ENCODE measurements at places on chromosomes 12 and 14.

- DNase-seq, result peak; percentile 89
These were observed 55.0 kb upstream of the NELL2 start for GRCh38 chr12:44930972-44931600.

DNA sequence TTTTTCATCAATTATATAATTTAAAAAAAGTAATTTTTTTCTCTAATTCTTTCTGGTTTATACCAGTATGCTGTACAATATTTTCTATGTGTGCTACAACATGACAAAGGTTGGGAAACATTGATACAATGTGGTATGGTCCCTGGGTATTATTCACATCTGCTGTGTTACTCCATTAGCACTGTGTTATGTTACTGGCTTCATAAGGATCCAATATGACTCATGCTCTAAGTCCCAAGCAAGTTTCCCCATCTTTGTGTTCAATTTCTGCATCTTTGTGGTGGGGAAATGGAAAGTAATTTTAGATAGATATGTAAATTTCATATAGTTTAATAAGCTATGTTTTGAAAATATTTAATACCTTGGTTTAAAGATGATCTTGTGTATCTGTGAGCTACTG lies 35.8 kb downstream of the FBXO33 start:
- peak; percentile 8 for DNase-seq

DNA sequence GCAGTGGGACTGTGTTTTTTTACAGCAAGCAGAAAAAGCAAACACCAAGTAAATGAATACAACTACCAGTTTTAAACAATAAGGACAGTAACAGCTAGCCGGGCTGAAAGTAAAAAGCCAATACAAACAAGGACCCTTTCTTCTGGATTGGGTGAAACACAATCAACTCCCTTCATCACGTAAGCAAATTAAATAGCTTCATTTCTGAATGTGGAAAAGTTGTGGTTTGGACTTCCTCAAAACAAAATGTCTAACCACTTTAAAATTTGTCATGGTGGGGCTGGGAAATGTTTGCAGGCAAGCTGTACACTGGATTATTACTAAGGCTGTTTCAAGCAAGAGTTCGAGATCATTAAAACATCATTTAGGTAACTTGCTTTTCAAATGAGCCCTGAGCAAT lies 47.4 kb downstream of the TCHP start:
- DNase-seq, result peak; percentile 58

DNA sequence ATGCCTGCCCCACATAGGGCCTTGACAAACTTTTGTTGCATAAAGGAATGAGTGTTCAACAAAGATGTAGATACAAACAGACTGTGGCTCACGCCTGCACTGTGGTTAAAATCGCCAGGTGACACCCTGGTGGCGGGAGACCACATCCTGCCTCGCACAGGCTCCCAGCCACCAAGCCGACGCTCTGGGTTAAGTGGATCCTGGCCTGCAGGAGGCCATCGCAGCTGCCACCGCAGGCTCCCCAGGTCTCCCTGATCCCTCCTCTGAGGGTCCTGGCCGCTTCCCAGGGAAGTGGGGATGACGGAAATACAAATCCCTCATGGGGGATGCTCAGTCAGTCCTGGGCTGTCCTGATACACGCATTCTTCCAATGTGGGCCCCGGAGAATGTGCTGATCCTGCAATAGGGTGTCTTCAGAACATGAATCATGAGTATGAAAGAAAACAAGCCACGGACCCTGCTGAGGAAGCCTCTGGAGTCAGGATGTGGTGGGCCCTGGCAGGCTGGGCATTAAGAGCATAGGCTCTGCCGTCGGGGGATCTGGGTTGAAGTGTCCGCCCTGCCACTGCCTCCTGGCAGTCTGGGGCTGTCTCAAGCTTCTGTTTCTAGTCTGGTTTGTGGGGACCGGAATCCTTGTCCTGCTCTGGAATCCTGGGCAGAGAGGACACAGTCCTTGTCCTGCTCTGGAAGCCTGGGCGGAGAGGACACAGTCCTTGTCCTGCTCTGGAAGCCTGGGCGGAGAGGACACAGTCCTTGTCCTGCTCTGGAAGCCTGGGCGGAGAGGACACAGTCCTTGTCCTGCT lies 53.5 kb upstream of the BEGAIN start:
- DNase-seq, result no peak

GRCh38 chr12:65511134-65511834 lies 232.8 kb downstream of the MSRB3 start:
- no peak for DNase-seq

DNA sequence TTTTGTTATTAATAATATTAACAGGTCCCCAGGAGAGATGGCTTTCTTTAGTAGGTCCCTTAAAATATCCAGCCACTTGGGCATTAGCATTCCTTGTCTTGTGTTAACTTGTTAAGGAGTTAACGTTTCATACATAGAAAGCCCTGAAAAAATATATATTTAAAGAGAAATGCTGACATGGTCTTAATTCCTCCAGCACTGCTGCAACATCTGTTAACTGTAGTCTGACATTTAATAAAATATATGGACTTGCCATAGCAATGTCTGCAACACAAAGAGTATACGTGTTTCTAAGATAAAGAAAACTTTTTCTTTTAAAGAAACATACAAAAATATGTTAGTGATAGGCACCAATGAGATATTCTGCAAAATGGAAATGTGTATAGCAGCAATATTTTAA lies 10.0 kb downstream of the SLC38A4 start:
- DNase-seq, result no peak

- no peak for DNase-seq
These were observed 97.4 kb downstream of the CDK17 start for GRCh38 chr12:96302687-96303310.

GRCh38 chr12:53561590-53561953 lies 54.3 kb upstream of the NPFF start:
- DNase-seq, result no peak

GRCh38 chr12:113326775-113327395 lies 8.0 kb downstream of the SLC8B1 start:
- no peak for DNase-seq

- no peak for DNase-seq
These were observed 777 bp downstream of the ASCL1 start for GRCh38 chr12:102958073-102958829.

DNA sequence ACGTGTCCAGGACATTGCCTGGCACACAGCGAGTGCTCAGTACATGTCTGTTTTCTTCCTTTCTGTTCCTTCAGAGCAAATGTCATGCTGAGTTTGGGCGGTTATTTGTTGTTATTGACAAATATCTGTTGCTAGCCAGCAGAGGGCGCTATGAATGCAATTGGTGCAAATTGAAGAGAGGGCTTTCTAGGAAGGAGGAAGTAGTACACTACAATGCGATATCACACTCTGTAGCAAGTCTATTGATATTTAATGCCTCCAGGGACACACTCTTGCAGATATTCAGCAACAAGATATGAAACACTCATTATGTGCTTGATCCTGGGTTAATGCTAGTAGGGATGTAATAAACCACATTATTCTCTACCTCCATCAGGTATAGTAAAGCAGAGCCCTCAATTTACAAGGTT lies 267.3 kb upstream of the SRRM4 start:
- DNase-seq, result peak; percentile 55

DNA sequence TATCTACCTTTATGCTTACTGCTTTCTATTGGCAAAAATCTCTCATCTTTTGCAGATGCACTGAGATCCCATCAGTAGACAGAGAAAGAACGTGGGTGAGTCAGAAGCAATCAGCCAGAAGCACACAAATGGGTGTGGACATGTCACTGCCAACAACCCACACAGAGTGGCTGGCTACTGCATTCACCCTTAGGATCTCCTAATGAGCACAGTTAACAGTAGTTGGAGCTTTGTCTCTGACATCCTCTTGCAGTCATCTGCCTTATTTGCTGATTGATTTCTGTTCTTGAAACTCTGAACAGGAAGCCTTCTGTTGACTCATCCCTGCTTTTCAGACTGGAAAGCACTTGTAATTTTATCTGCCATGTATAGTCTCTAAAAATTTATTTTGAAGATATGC lies 117.2 kb downstream of the RGS6 start:
- DNase-seq, result peak; percentile 5

DNA sequence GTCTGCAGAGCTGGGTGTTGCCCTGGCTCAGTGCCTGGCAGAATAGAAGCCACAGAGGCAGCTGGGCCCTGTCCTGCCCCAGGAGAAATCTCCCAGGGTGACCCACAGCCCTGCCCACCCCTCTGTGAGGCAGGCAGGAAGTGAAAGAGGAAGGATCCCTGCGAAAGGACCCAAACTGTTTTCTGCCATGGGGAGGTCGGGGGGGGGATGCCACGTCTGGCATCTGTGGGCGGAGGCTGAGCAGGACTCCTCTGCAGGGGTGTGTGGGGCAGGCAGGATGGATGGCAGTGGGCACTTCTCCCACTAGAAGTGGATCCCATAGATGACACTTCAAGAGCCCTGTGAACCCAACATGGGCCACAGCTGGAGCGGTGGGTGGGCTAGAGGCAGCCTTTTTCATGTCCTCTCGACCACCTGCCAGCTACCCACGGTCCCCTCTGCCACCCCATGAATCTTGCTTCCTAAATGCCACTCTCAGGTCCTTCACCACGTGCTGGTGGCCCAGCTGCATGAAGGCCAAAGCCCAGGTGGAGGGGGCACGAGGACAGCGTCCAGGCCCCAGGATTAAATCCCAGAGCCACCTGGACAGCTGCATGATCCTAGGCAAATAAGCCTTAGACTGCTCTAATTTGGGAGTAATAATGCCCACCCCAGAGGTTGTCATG lies 3.6 kb downstream of the PAPLN start:
- DNase-seq, result peak; percentile 64

DNA sequence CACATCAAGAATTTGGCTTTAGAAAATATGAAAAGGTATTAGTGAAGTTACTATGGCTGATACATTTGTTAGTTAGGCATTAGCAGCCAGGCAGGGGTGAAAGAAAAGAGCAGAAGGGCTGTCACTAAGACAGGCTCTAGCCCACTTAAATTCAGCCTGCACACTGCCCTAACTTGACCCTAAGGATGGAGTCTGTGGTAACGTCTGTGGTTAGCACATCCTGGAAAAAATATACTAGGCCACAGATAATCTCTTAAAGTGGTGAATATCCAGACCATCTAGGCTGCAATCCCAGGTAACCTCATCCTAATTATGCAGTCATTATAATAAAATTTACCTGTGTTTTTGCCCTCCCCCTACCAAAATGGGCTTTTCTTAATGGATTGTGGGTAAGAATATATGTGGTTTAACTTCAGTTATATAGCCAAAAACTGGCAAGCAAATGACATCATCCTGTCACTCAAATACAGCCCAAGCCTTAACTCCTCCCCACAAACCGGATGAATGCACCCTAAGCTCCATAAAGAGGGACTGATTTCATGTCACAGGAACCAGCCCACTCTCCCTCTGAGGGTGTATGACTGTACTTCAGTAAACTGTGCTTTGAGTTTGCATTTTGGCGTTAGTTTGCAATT lies 440.9 kb downstream of the LRFN5 start:
- no peak for DNase-seq

DNA sequence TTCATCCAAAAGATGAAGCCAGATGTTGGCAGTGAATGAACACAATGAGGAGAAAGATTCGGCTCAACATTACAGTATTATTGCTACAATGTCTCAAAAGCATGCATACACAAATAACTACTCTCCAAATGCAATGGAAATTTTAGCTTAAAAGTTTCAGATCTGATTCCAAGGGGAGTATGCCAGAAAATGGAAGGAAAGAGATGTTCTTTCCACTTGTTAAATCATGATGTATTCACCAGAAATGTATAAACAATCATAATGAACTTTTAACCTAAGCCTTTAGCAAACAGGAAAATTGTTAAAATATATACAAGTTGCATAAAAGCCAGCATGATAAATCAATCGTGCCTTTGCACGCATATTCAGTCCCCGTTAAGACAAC lies 62.1 kb downstream of the SH2B3 start:
- no peak for DNase-seq

DNA sequence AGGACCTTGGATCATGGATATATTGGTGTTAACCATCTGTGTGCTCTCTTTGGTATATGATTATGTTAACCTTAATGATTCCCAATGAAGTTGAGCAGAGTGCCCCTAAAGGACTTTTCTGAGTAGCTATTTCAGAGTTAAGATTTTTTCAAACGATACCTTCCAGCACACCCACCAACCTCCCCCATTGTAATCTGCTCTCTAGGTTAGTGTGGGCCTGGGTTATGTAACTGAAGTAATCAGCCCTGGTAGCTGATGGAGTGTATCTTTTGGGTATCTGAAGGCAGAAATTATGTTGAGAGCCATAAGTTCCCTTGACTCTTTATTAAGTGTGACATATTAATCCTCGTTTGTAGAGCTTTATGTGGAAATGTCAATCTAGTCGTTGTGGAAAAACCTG lies 47.6 kb upstream of the RNU6-8 start:
- no peak for DNase-seq

DNA sequence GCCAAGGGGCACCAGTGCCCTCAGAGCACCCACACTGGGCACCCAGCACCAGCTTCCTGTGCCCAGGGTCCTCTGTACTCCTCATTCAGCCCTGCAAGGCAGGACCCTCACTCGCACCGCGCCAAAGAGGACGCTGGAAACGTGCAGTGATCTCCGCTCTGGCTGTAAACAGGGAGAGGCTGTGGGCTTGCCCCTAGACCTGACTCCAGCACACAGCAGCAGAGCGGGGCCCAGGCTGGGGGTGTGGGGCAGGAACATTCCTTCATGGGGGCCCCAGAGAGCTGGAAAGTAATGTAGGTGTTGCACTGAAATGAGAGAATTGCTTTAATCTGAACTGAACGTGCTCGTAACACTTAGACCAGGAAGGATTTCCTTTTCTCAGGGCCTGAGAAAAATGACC lies 5.0 kb upstream of the BRF1 start:
- no peak for DNase-seq

GRCh38 chr14:89041257-89041582 lies 216.8 kb downstream of the TTC8 start:
- no peak for DNase-seq

GRCh38 chr14:104158827-104159798 lies 20.7 kb downstream of the KIF26A start:
- no peak for DNase-seq

- no peak for DNase-seq
These were observed 198.9 kb downstream of the RBM19 start for GRCh38 chr12:113766879-113767878.

GRCh38 chr12:101414533-101415119 lies 7.1 kb upstream of the ARL1 start:
- peak; percentile 53 for DNase-seq

GRCh38 chr12:110585231-110585799 lies 2.2 kb upstream of the PPTC7 start:
- peak; percentile 51 for DNase-seq

DNA sequence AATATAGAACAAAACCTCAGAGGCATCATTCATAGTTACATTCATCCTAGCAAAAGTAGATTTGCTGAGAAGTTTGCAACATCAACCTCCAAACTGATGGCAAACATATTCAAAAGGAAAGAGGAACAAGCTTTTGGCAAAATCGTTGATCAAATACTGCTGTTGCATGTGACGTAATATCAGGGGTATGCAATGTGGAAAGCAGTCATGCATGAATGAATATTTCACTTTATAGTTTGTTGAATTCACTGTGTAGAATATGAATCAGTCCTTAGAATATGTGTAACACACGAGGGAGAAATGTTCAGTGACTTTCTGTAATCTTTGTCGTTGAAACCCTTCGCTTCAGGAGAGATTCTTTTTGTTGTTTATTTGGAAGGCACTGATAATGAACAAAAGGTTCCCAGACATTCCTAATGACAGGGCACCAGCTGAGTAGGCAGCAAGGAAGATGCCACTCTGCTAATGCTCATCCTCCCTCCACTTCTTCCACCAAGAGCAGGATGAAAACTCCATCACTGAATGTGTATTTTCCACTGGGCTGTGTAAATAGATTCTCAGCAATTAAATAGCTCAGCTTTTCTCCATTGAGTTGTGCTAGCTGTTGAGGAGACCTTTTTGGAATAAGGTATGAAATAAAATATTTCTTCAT lies 126.1 kb downstream of the PELI2 start:
- DNase-seq, result peak; percentile 63
